Urinary bladder (tissue), 4 donors: ENCODE measurements at places on chromosomes 11 and 22.

DNA sequence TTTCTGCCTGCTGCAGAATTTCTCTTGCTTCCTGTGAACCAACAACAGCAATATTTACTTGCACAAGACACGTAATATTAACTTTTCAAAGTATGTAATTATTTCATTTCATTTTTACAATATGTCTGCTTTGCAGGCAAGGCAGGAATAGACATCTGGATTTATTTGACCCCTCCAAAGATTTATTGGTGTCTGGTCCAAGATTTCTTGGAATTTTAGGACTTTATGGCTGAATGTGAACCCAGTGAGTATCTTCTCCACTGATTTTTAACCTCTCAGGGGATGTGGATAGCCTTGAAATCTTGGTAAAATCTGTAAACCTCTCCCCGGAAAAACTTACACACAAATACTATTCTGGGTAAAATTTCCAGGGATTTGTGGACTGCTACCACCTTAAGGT, 61.5 kb downstream of the PKNOX2 start:
- DNase-seq, result no peak

GRCh38 chr11:119694334-119694733, 34.7 kb downstream of the NECTIN1 start:
- no peak for DNase-seq

DNA sequence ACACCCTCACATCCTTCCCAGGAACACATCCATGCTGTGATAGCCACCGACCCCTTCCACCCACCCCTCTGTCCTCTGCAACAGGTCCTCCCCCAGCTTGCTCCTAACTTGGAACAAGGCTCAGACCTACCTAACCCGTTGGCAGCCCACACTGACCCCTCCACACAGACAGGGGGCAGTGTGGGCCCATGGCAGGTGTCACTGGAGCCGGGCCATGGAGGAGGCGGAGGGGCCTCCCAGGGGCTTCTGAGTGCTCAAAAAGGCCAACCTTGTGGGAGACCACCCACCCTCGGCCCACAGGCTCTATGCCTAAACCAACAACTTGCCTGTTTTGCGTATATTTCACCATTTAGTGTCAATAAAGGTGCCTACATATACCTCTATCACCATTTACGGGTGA, 57.0 kb downstream of the CERK start:
- DNase-seq, result no peak

DNA sequence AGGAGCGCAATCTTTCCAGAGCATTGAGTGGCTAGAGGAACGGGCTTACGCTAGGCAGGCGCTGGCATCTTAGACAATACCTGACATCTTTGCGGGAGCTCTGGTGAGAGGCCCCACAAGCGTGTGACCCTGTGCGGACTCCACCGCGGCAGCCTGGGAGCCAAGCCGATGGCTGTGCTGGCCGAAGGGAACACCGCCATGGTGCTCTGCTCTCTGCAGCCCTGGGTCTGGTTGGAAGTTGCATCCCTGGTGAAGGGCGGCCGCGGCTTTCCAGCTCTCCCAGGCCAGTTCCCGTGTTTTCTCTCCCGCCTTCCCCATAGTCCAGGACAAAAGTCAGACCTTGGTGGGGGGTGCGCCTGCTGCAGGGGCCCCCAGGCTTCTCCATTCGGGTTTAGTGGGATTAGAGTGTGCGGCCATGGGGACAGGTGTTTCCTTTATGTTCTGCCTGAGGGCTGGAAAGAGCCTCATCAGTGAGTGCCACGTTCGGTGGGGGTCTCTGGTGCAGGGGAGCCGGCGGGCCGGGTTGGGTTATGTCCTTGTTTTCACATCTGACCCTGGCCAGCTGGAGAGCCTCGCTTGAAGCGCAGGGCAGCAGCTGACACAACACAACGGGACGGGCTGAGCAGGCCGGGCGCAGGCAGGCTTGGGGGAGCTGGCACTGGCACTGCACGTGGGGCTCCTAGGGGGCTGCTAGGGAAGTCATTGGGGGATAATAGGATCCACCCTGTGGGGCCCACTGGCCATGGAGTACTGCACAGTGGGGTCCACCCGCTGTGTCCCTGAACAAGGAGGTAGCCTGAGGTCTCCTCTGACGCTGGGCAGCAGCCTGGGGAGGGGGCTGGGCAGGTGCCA, 94.8 kb downstream of the KCNQ1 start:
- DNase-seq, result no peak

DNA sequence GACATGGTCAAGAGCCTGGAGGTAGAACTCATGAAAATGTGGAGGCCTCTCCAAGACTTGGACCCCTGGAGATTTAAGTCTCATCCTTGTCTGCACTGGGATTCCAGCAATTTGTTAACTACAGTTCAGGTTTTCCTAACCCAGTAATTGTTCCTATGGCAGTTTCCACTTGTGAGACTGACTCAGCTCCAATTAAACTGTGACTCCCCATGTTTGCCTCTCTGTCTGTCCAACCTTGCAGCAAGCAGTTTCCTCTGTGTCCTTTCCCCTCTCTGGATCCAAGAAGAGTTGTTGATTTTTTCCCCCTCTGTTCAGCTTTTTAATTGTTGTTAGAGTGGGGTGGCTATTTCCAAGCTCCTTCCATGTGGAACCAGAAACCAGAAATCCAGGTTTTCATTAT, 16.2 kb upstream of the ARHGAP20 start:
- DNase-seq, result no peak

DNA sequence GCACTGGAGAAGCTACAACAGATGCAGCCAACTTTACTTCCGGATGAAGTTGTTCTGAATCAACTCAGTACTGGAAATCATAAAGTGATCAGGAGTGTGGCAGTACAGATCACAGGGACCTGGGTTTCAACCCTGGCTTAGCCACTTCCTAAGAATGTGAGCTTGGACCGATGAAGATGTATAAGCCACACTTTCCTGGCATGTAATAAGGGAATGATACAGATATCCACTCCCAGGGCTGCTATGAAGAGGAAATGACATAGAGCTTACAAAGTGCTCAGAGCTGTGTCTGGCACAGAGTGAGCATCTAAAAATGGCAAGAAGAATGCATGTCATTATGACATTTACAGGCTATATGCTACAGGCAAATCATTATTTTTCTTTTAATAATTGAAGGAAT, 378.7 kb downstream of the NTM start:
- DNase-seq, result no peak

- no peak for DNase-seq
Observed at GRCh38 chr22:36334081-36334820, 53.5 kb downstream of the MYH9 start.

DNA sequence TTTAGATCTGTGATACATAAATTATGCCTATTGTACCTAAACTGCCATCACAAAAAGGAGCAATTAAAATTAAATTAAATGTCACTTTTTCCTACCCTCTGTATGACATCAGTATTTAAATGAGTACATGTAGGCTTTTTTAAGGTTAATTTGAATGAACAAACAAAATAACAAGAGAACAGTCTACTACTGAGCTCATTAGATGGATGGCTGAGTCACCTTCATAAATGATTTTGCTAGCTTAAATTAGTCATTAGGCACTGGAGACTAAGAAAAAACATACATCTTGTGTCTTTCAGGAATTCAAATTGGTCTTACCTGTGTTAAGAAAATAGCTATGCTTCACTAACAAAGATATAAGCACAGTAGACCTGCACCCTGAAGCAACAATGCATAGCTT, 153.6 kb downstream of the RCN1 start:
- no peak for DNase-seq
